ENCODE measurements at places on chromosomes 13 and 19. TPM values are rescaled to one million over a fixed set of nuclear protein-coding genes. Genes with fewer than 3 reads are reported as not detected.

Gene ZNF708
- 47.7 TPM for total RNA-seq

Gene GSX1
- not detected for total RNA-seq

Gene CCDC122
- total RNA-seq = 5.3 TPM

Gene GPC5
- 10.2 TPM for total RNA-seq

Gene NRTN
- total RNA-seq = 1.2 TPM

Gene TLE6
- total RNA-seq = not detected

Gene ESD
- total RNA-seq = 90.4 TPM

Gene UBL5
- 324 TPM for total RNA-seq

Gene KLK4
- 0.66 TPM for total RNA-seq
